ENCODE measurements at places on chromosomes 12 and 14.
A peak's percentile ranks its signal among the peaks of the same experiment; 100 is the strongest.

DNA sequence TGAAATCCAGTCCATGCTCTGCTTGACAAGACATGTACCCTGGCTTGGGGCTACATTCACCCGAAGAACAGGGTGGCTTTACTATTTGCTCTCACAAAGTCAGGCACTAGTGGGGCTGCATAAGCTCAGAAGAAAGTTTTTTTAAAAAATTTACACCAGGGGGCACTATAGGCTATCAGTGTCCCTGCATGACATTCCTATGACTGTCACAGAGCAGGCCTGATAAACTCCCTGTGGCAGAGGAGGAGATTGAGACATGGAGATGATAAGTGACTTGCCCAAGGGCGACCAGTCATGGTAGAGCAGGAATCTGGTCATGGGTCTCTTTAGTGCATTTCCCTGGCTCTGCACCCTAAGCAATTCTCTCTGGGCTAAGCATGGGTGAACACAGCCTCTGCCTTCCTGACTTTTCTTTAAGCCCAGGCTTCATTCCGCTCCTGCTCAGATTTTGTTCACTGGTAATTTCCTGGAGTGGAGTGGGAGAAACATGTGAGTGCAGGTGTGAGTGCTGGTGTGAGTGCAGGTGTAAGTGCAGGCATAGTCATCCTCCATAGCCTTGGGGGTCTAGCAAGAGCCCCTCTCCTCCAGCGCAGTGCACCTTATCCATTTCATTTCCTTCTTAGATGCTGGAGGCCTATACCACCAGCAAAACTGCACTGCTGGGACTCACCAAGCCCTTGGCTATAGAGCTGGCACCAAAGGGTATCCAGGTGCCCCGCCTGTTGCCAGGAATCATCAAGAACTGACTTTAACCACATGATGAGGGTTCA, 91.6 kb downstream of the DHRS2 start:
- peak; percentile 23 for DNase-seq

DNA sequence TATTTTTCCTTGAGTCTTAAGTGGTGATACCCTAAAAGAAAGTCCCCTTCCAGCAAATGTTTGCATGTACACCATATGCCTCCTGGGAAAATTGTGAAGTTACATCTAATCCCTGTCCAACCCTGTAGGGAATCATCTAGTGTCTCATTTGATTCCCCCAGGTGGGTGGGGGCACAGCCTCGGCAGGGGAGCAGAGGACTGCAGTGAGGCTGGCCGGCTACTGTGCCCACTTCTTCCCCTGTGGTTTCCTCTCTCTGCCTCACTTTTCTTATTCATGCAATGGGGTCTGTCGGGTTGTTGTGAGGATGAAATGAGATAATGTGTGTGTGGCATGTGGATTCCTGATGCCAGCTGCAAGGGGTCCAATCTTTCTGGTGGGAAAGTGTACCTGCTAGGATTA, 6.0 kb downstream of the PAPLN start:
- DNase-seq: no peak

- DNase-seq: no peak
These were observed 193.6 kb upstream of the FAR2 start for GRCh38 chr12:28955491-28955890.

- DNase-seq: no peak
These were observed 1.2 kb upstream of the COX14 start for GRCh38 chr12:50110762-50111351.

- DNase-seq: no peak
These were observed 3.6 kb upstream of the WSB2 start for GRCh38 chr12:118064608-118065007.

- DNase-seq: no peak
These were observed 2.1 kb upstream of the LGALS3 start for GRCh38 chr14:55126932-55127459.

DNA sequence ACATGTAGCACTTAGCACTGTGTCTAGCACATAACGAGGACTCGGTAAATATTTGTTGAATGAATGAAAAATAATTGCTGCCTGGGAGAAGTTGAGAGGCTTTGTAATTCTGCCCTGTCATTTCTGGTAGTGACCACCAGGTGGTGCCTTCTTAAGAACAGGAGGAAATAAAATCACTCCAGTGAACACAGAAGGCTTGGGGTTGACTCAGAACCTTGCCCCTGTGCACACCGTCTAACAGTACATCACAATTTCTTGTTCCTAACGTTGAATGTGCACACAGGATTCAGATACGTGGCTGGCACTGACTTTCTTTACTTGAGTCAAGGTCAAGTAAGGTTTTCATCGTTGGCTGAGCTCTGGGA, 91.8 kb downstream of the RGS6 start:
- DNase-seq: no peak

GRCh38 chr12:10075451-10075850, 23.3 kb downstream of the CLEC1A start:
- no peak for DNase-seq

Measured in keratinocyte (primary cell).